ENCODE measurements at places on chromosomes 5 and 9.
A peak's percentile ranks its signal among the peaks of the same experiment; 100 is the strongest.

GRCh38 chr5:573206-573605 lies 38.9 kb upstream of the CEP72 start:
- DNase-seq, result no peak

DNA sequence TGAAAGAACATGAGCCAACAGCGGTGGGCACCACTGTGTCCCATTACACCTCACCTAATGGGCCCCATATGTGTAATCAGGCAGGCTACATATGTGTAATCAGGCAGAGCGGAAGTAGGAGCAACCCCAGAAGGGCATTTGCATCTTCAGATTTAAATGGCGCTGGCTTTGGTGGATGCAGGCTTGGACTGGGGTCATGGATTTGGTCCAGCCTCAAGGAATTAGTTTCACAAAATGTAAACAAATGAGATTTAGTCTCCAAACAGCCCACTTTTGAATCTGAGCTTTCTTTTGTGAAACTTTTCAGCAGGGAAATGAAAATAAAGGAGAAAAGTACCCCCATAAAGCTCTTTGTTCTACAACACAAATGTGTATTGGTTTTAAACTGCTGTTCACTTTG lies 161.3 kb downstream of the LPAR1 start:
- DNase-seq, result no peak

GRCh38 chr9:105539452-105539851 lies 18.5 kb upstream of the FKTN start:
- DNase-seq, result no peak

DNA sequence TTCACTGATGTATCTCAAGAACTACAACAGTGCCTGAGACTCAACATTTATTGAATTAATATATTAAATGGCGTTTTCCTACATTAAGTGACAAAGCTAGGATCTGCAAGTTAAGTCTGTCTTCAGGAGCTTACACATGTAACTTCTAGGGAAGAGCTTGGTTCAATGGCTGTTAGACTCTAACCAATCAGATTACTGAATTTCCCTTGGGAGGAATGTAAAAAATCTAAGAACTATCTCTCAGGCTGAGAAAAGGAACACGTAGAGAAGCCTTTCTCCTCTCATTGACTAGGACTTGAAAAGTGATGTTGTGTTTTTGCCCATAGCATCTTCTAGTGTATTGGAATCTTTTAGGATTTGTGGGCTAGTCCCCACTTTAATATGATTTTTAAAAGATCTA lies 53.6 kb downstream of the CCNH start:
- DNase-seq, result no peak

DNA sequence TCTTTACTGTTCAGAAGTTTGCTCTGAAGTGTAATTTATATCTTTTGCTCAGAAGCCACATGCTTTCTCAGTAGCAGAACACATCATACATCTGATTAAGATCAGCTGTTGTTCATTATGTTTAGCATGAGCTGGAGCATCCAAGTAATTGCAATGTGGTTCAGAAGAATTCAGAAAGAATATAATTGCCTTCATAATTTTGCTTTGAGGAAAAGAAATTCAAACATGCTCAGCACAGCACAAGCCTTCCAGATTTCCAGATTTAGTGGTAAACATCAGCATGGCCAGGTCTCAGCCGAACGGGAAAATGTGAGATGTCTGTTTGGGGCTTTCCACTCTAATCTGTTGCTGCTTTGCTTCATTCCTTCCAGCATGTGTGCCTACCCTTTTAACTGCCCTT lies 65.9 kb downstream of the ITGA1 start:
- no peak for DNase-seq

DNA sequence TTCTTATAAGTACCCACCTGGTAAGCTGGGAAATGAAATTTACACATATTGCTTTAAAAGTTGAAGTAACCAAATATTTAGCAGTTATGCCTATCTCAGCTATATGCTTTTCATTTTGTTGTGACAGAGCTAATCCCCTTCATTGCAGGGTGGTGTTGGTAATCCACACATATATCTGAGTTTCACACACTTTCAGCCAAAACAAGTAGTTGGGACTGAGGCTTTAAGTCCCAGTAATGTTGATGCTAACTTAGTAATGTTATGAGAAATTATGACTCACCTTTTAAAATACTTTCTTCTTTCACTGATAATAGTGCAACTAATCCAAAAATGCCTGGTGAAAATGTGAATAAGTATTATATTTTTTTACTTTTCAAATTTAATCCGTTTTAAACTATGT lies 19.2 kb upstream of the RICTOR start:
- DNase-seq, result no peak

GRCh38 chr5:132407970-132408369 lies 38.5 kb downstream of the SLC22A5 start:
- DNase-seq, result no peak

DNA sequence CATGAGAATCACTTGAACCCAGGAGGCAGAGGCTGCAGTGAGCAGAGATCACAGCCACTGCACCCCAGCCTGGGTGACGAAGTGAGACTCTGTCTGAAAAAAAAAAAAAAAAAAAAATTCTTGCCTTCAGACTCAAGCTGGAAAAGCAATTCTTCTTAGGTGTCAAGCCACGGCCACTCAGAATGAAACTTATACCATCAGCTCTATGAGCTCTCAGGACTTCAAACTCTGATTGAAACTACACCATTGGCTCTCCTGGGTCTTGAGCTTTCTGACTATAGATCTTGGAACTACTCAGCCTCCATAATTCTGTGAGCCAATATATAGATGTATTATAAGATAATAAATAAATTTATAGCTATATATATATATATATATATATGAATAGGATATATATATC lies 12.9 kb upstream of the FGF10 start:
- DNase-seq, result no peak

DNA sequence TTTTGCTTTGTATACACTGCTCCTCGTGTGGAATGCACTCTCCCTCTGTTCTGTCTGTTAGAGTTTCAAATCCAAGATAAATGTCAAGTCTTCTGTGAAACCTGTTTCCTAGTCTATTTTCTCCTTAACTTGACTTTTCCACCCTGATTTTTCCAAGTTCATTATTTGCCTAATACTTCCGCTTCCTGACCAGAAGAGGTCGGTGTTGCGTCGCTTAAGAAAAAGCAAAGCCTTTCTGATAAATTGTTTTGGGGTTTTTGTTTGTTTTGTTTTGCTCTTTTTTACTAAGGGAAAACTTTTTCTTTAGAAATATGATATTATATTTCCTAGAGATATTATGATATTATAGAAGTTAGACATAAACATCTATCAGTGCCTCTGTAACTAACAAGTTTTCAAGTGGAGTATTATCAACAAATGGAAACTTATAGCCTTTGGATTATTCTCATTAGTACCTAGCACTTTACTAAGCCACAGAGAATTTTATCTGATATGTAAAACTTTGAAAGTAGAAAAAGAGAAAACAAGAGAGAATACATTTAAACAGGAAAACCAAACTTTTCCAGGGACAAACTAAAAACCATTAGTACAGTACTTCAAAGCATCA lies 55.8 kb downstream of the PHAX start:
- peak; percentile 52 for DNase-seq

- DNase-seq, result no peak
Observed at GRCh38 chr5:67910546-67910945, 305.0 kb upstream of the PIK3R1 start.

GRCh38 chr5:14155075-14155474 lies 11.9 kb downstream of the TRIO start:
- DNase-seq, result peak; percentile 47

Data from GM13977 (cell line).